ENCODE measurements at places on chromosomes 6 and 20.

DNA sequence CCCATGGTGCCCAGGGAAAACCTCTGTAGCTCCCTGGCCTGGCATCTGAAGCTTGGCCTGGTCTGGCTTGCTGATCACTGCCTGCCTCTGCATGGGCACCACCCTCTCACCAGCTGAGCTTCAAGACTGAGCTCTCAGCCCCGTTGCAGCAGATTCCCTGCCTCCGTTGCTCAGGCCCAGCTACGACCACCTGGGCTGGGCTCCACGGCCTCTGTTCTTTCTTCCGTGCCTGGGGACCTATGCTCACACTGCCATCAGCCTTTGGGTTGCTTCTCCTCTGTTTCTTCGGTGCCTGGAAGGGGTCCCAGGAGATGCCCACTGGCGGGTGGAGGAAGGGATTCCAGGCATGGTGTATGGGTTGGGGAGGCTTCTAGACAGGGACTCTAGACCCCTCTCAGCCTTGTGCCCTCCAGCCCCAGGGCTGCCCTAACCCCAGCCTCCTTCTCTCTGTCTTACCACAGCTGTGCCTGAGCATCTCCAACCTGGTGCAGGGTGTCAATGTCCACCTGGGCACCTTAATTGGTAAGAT lies 9.1 kb downstream of the BPIFB2 start:
- no peak for DNase-seq
- no peaks in the 10 kb centered on the region for H3K27me3 ChIP-seq
- H3K27ac ChIP-seq: no peak overlapping the region
- no peaks in the 10 kb centered on the region for H3K4me1 ChIP-seq

- no peaks in the 10 kb centered on the region for H3K4me1 ChIP-seq
- no peaks in the 10 kb centered on the region for H3K36me3 ChIP-seq
- no peak overlapping the region for H3K4me3 ChIP-seq
- H3K27ac ChIP-seq: no peak overlapping the region
- DNase-seq: no peak
These were observed 39.3 kb upstream of the SMLR1 start for GRCh38 chr6:130787726-130788500.

DNA sequence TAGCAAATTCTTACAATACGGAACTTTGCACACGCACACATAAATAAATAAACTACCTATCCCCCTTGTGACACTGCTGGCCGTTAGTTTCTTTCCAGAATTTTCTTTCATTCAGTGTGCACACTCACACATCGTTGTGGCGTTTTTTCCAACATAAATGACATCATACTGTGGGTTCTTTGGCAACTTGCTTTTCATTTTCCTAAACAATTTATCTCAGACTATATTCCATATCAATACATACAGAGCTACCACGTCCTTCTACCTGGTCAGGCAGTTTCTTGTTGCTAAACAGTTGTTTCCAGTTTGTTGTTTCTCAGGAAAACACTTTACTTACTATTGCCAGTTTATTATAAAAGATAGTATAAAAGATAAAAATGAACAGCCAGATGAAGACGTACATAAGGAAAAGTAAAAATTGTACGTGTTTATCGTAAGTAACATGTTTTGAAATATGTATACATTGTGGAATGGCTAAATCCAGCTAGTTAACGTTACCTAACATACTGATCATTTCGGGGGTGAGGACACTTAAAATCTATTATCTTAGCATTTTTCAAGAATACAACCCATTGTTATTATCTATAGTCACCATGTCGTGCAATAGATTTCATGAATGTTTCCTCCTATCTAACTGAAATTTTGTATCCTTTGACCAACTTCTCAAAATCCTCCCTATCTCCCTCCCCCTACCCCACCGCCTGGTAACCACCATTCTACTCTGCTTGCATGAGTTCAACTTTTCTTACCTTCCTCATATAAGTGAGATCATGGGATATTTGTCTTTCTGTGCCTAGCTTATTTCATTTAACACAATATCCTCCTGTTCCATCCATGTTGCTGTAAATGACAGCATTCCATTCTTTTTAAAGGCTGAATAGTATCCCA lies 1.2 kb upstream of the TP53RK start:
- H3K36me3 ChIP-seq: no peaks in the 10 kb centered on the region
- peaks cover 21% of the 10 kb centered on the region for H3K4me1 ChIP-seq
- H3K27me3 ChIP-seq: no peaks in the 10 kb centered on the region
- peak overlapping the region; percentile 93 for H3K27ac ChIP-seq

DNA sequence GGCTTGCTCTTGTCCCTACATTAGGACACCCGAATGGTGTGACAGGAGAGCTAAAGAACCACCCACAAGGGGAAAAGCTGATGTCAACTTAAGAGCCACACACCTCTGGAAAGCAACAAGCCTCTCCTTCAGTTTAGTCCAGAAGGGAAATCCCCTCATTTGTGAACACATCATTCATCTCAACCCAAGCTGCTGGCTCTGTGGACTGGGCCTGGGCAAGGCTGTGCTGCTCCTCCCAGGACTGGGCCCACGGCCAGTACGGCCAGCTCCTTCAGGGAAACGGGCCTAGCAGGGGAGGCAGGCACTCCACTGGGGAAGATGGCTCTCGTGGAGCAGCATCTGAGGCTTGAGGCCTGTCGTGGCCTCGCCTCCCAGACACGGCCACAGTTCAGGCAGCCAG lies 12.8 kb upstream of the SLC4A11 start:
- H3K27ac ChIP-seq: no peak overlapping the region
- DNase-seq: no peak
- no peak overlapping the region for H3K4me3 ChIP-seq
- H3K4me1 ChIP-seq: peaks cover 10% of the 10 kb centered on the region
- H3K36me3 ChIP-seq: peaks cover 18% of the 10 kb centered on the region

- no peak overlapping the region for H3K4me3 ChIP-seq
- H3K27ac ChIP-seq: no peak overlapping the region
- H3K27me3 ChIP-seq: no peaks in the 10 kb centered on the region
- H3K4me1 ChIP-seq: no peaks in the 10 kb centered on the region
- DNase-seq: no peak
These were observed 11.2 kb downstream of the FOXP4 start for GRCh38 chr6:41557335-41557734.

- peaks cover 33% of the 10 kb centered on the region for H3K36me3 ChIP-seq
- H3K4me3 ChIP-seq: no peak overlapping the region
- no peaks in the 10 kb centered on the region for H3K4me1 ChIP-seq
- DNase-seq: no peak
- no peak overlapping the region for H3K27ac ChIP-seq
These were observed 34.1 kb upstream of the RPL7L1 start for GRCh38 chr6:42845327-42845694.

DNA sequence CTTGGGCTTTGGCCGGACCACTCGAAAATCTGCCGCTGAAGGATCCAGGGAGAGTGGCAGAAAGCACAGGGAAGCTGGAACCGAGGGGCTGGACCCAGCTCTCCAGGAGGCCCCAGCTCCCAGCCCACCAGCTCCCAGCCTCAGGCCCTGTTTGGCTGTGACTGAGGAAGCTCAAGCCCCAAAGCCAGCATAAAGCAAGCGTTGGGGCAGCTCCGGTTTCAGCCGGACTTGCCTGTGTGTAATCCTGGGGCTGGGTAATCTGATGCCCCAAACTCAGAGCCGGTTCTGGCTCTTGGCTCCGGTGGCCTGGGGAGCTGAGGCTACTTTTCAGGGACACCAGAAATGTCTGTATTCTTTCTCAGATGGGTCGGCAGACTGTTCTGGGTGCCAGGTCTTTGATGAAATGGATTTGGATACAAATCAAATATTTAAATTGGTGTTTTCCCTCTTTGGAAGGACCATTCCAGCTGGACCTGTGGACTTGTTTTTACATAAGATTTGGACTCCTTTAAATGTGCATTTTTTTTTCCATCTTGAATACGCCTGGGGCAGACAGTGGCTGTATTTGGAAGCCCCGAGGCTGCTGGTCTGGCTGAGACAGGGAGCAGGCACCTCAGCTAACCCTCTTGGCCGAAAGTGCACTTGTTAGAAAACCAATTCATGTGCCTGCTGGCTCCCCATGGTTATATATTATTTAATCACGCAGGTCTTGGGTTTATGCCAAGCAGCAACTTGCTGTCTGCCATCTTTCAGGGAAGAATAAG lies 29.7 kb downstream of the RPP40 start:
- H3K4me1 ChIP-seq: no peaks in the 10 kb centered on the region
- no peak overlapping the region for H3K4me3 ChIP-seq
- no peak for DNase-seq
- H3K36me3 ChIP-seq: no peaks in the 10 kb centered on the region
- H3K27me3 ChIP-seq: no peaks in the 10 kb centered on the region

DNA sequence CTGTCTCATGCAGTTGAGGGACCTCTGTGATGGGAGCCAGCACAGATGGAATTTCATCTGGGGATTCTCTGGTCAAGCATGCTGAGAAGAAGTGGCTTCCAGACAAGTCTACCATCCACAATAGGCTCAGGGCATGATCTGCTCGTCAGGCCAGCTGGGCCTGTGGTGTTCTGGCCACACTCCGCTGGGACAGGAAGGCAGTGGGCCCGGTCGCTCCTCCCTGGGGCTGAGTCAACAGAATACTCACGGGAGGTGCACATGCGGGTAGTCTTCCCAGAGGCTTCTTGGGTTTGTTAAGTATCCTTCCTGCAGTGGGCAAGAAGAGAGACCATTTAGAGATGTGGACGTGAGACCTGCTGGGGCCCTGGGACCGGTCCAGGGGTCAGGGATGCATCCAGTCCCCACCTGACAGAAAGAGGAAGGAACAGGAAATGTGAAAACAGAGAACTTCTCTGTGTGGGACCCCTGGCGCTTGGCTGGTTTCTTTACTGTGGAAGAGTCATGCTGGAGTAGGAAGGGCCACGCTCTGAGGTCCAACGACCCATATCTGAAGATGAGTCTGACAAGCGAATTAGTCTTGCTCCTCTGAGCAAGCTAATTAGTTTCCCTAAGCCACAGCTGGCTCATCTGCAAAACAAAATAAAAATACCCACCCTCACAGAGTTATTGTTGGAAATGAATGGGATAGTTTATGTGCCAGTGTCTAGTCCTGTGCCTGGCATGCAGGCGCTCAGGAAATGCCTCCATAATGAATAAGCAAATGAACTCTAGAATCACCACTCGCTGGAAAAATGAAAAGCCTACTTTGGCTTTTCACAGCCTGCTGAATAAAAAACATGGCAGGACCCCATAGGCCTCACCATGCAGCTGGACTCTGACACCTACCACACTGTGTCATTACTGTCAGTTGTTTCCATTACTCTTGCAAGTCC lies 67.3 kb downstream of the TRAM2 start:
- H3K4me1 ChIP-seq: peaks cover 2% of the 10 kb centered on the region
- H3K4me3 ChIP-seq: no peak overlapping the region
- H3K27ac ChIP-seq: no peak overlapping the region
- no peak for DNase-seq
- no peaks in the 10 kb centered on the region for H3K27me3 ChIP-seq
- H3K36me3 ChIP-seq: peaks cover 6% of the 10 kb centered on the region

GRCh38 chr6:136579800-136580199 lies 29.6 kb upstream of the MAP7 start:
- H3K36me3 ChIP-seq: peaks cover 84% of the 10 kb centered on the region
- no peaks in the 10 kb centered on the region for H3K27me3 ChIP-seq
- H3K4me3 ChIP-seq: no peak overlapping the region
- H3K27ac ChIP-seq: no peak overlapping the region
- peaks cover 17% of the 10 kb centered on the region for H3K4me1 ChIP-seq

DNA sequence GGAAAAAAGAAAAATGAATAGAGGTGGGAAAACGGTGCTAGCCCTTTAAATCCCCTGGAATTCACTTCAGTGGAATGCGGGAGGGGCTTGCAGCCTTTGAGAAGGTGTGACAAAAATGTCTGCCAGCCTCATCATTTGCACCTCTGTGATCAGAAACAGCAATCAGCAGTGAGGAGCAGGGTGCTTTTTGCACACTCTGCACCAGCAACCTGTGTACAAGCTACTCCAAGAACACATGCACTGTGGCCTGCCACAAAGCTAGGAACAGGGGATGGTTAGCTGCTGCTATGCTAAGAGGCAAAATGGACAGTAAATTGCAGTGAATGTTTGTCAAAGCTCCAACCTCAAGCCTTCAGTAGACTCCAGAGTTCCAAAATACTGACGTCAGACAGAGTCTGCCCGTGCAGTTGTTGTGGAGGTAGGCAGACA lies 29.7 kb downstream of the GINS1 start:
- no peaks in the 10 kb centered on the region for H3K4me1 ChIP-seq
- H3K27ac ChIP-seq: no peak overlapping the region
- H3K36me3 ChIP-seq: no peaks in the 10 kb centered on the region
- no peak for DNase-seq
- H3K4me3 ChIP-seq: no peak overlapping the region

- no peak overlapping the region for H3K27ac ChIP-seq
- H3K4me1 ChIP-seq: peaks cover 5% of the 10 kb centered on the region
- H3K27me3 ChIP-seq: no peaks in the 10 kb centered on the region
- H3K4me3 ChIP-seq: no peak overlapping the region
These were observed 230.8 kb downstream of the BCAS1 start for GRCh38 chr20:53839423-53840176.

DNA sequence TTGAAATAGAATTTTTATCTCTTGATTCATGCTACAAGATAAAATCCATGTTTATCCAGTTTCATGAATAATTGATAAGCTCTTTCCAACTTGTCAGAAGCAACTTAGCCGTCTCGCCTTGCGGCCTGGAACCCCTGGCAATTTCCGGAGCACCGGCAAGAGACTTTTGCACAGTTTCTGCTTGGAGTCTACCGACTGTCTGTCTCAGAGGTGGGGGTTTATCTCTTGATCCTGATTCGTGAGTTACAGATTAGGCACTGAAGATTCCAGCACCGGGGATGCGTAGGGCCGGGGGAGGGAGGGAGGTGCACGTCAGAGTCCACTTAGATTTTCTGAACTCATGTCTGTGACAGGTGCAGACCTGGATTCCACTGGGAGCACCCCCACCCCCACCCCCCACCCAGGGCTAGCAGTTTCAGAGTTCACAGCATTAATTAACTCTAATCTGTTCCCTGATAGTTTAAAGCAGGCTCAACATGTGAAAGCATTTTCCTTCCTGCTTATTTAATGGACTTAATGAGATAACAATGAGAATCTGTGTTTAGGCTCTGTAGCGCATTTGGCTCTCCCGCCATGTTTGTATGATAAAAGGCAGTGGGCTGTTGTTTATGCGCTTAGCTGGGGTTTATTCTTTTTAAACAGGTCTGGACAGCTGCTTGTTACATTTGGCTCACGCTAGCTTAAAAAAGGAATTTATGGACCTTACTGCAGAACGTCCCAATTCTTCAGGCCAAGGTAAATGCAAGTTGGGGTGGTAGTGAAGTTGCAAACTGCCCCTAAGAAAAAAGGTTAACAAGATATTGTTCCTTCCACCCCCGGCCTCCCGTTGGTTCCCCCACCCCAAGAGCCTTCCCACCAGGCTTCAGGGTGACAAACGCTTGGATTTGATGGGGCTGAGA lies 8.1 kb upstream of the APCDD1L start:
- H3K27ac ChIP-seq: no peak overlapping the region
- no peak for DNase-seq
- H3K4me3 ChIP-seq: no peak overlapping the region
- no peaks in the 10 kb centered on the region for H3K4me1 ChIP-seq

Measured in esophagus squamous epithelium (tissue), 5 donors.